HuH-7 (cell line): ENCODE measurements at places on chromosomes 11 and 22.
A peak's percentile ranks its signal among the peaks of the same experiment; 100 is the strongest.

DNA sequence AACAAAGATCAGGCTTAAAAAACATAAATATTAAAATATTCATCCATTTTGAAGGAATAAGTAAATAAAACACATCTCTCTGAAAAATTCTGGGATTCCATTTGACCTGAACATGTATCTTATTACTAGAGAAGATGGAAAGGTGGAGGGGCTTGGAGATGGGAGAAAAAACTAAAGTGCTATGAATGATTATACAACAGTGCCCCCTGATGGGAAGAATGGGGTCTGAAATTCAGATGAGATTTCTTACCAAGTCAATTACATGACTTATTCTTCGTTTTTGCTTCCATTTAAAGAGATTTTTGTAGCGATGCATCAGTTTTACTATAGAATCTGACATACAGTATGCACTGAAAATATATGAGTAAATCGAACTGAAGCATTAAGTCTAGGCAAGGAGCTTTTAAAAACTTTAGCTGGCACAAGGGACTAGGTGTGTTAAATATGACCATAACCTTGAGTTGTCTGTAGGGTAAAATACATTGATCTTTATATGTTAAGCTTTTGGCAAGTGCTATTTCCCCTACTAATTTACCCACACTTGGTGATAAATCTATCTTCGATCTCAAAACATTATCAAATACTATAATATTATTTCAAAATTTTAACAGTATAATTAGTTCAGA is 718.8 kb downstream of the CNTN5 start:
- peak; percentile 12 for DNase-seq

GRCh38 chr22:27262361-27262760 is 539.2 kb downstream of the MN1 start:
- DNase-seq, result no peak

- no peak for DNase-seq
Measured at GRCh38 chr11:124839128-124839971, 25.9 kb upstream of the ROBO3 start.

DNA sequence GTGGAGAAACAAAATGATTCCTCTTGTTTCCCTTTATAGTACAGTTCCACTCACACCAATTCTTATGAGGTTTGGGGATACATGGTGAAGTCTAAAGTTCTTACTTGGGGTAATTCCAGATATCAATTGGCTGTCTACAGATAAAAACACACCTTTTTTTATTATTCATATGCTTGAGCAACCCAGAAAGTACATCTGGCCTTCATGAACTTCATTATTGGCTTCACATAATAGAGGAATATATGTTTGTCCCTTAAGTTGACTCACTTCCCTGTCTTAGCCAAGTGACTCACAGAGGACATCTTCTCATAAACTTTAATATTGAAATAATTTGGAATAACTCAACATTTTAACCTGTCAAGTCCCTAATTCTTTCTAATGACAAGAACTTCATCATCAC is 36.3 kb upstream of the SOX6 start:
- DNase-seq, result no peak

GRCh38 chr11:38687008-38687407 is 2089.0 kb upstream of the RAG2 start:
- no peak for DNase-seq

DNA sequence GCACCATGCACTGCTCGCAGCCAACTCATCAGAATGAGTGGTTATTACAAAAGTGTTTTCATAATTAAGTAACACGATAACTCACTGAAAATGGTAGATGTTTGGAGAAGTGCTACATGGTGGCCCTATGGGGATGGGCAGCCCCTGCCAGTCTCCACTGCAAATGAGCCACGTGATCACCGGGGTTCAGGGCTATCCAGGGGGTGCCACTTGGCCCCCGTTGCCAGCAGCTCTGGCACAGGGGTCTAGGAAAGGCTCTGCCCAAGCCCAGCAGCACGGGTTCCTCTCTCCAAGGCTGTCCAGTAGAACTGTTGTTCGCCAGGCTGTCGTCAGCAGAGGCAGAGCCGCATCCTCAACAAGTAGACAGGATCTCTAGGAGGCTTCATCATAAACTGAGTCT is 382.1 kb upstream of the B3GAT1 start:
- DNase-seq, result no peak

- no peak for DNase-seq
Measured at GRCh38 chr11:69487849-69488542, 6.5 kb downstream of the LINC01488 start.

- no peak for DNase-seq
Measured at GRCh38 chr11:109584001-109584972, 162.3 kb downstream of the C11orf87 start.

DNA sequence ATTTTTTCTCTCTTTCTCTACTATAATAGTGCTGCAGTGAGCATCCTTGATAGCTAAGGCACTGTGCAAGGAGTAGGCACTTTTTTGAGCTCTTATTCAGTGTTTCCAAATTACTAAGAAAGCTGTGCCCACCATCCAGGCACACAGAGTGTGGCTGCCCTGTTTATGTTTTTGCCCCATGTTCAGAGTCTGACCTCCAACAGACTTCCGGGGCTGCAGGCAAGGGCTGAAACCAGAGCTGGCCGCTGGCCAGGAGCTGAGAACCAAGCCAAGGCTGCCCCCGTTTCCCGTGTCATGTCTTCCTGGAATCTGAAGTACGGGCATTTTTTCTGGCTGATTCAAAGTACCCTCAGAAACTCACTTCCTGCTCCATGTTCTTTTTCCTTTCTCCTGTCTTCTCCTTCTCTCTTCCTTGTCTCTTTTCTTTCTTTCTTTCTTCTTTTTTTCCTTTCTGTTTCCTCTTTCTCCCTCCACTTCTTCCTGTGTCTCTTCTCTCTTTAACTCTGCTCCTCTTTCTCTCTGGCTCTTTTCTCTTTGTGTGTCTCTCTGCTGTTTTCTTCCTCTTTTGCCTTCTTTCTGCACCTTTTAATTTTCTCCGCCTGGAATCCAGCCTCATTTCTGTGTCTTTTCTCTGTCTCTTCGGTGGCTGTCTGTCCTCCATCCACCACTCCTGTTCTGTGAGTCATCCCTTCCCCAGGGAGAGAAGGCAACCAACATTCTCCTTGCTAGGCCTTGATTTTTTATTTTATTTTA is 17.0 kb upstream of the KCTD14 start:
- no peak for DNase-seq

GRCh38 chr11:14789879-14790484 is 102.0 kb downstream of the CYP2R1 start:
- DNase-seq, result no peak

DNA sequence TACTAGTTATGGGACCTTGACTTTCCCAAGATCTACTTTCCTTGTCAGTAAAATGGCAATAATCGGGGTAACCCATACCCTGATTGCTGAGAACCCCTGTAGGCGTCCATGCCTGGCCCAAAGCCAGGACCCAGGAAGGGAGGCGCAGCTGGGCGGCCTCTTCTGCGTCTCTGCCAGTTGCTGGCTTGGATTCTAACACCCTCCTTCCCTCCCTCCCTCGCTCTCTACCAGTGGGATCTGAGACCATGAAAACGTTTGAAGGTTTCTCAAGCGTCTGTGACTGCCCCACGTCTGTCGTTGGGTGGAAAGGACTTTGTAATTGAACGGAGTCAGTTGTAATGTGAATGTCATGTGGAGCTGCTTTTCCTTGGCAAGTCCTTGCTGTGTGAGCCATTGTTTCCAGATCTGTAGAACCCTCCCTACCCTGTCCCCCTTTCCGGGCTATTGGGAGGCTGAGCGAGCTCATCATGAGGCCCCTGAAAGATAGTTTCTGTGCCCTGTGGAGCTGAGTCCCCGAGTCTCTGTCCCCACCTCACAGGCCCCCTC is 47.8 kb downstream of the PARVB start:
- DNase-seq, result no peak

- no peak for DNase-seq
Measured at GRCh38 chr11:133936592-133936991, 20.2 kb downstream of the IGSF9B start.

- DNase-seq, result no peak
Measured at GRCh38 chr11:45061641-45062040, 84.8 kb upstream of the PRDM11 start.

GRCh38 chr11:111982019-111982464 is 43.2 kb upstream of the DLAT start:
- DNase-seq, result peak; percentile 69

- DNase-seq, result no peak
Measured at GRCh38 chr11:94740083-94741021, 27.8 kb upstream of the AMOTL1 start.

- DNase-seq, result no peak
Measured at GRCh38 chr11:115525531-115526006, 21.4 kb upstream of the CADM1 start.

DNA sequence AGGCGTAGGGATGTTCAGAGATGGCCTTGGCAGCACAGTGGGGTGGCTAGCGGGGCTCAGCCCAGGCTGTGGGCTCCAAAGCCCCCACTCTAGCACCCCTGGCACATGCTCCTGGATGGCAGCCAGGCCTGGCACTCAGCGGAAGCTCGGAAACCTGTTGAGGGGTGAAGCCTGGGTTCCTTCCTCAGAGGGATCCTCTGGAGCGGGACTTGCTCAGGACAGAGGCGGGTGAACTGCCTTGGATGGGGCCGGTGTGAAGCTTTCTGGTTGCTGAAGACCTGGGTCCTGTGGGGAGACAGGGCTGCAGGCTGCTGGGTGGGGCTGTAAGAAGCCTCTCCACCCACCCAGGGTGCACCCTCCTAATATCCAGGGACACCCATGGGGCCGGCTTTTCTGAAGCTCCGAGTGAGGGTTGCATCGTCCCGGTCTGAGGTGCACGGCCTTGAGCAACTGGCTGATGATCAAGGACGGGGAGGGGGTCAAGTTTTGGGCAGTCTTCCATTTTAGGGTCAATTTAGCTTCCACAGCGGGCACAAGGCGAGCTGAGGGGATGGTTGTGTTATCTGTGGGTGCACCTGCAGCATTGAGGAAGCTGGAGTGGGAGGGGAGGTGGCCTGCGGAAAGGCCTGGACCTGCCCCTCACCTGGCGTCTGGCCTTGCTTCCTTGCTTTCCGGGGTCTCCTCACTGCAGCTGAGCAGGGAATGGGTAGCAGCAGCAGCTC is 5.2 kb downstream of the MRGPRE start:
- DNase-seq, result no peak

DNA sequence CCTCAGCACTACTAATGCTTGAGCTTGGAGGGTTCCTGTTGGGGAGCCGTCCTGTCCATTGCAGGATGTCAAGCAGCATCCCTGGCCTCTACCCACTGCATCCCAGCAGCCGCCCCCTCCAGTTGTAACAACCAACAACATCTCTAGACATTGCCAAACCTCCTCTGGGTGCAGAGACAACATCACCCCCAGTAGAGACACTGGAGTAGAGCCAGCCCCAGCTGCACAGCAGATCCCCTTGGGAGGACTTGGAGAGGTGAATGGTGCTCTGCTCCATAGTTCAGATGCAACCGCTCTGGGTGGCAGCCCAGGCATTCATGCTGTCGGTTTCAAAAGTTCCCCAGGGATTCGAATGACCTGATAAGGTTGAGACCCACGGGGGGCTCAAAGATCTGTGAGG is 259.0 kb downstream of the MN1 start:
- DNase-seq, result no peak

DNA sequence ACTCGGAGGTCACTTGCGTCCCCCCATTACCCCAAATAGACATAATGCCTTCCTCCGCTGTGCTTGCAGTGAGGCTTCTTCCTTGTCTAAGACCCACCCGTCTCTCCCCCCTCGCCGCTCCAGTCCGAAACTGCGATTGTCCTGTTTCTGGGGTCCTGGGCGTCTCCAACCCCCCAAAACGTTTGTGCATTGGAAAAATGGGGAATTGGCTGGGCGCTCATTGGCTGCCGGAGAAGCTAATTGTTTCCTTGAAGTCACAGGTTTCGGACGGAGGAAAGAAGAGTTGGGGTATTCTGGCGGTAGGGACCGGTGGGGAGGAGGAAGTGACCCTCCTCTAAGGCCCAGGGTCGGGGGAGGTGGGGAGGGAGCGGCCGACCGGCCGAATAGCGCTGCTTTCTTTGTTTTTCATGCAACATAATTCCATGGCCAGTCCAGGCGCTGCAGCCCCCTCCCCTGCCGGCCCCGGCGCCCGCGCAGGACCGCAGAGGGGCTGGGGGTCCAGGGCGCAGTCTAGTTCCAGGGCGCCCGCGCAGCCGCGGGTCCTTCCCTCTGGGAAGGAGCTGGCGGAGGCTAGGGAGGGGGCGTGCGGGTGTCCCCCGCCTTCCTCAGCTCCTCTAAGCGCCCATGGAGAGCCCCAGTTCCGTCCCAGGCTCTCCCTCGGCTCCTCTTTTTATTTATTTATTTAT is 12.7 kb upstream of the CPT1A start:
- no peak for DNase-seq

GRCh38 chr11:36455658-36456111 is 54.4 kb downstream of the TRAF6 start:
- no peak for DNase-seq
